ENCODE measurements at places on chromosomes 12 and 14.

DNA sequence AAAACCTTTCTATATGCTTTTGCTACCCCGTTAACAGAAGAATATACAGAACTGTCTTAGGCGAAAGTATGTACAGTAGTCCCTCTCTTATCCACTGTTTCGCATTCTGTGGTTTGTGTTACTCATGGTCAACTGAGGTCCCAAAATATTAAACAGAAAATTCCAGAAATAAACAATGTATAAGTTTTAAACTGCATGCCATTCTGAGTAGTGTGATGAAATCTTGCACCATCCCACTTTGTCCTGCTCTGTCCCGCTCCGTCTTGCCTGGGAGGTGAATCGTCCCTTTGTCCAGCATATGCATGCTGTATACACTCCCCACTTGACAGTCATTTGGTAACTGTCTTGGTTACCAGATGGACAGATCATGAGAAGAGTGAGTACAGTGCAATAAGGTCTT is 70.1 kb upstream of the STRN3 start:
- DNase-seq: peak; percentile 60

DNA sequence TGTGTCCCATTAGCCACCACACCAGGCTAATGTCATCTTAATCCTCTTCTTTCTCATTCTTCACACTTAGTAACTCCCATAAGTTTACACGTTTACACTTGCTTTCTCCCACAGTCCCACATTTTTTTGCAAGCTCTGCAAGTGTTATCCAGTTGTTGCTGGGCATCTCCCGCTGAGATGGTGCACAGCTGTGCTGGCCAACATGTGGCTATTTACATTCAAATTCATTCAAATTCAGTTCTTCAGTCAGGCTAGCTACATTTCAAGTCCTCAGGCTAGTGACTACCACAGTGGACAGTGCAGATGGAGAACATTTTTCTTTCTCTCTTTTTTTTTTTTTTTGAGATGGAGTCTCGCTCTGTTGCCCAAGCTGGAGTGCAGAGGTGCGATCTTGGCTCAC is 9.8 kb upstream of the TEAD4 start:
- no peak for DNase-seq

GRCh38 chr12:104935886-104936285 is 22.2 kb downstream of the SLC41A2 start:
- DNase-seq: no peak

GRCh38 chr12:12626471-12626870 is 14.8 kb downstream of the CREBL2 start:
- DNase-seq: no peak

DNA sequence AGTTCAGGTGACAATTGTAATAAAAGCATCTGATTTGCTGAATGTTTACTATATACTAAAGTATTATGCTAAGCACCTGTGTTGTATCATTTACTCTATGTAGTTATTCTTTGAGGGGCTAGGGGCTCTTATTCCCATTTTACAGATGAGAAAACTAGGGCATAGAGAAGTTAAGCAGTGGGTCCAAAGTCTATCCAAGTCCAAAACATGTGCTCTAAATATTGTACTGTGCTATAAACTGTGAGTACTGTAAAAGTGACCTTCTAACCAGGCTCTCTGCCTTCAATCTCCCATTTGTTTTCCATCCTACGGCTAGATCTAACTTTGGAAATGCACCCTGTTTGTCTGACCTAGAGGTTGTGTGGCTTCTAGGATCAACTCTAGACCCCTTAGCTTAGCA is 9.0 kb downstream of the ACVR1B start:
- no peak for DNase-seq

GRCh38 chr12:80192087-80192486 is 92.8 kb downstream of the OTOGL start:
- no peak for DNase-seq

GRCh38 chr12:6620137-6620884 is 13.1 kb upstream of the CHD4 start:
- peak; percentile 61 for DNase-seq

GRCh38 chr12:2959505-2960389 is 550 bp downstream of the TEAD4 start:
- DNase-seq: peak; percentile 76

GRCh38 chr14:29321646-29322045 is 555.1 kb downstream of the FOXG1 start:
- peak; percentile 74 for DNase-seq

DNA sequence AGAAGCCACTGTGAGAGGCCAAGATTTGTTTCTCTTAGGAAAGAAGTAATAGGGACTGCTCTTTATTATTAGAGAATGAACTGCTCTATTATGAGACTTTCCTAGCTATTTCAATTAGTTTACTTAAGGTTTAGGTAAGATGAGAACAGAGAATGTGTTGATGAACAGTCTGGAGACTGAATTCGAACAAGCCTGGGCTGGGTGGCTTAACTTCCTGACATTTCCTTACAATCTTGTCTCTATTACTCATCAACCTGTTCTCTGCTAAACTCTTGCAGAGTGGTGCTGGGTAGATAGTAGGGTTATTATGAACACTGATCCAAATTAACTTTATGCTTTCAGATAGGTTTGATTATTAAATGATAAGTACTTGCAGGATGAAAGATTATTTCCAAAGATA is 31.2 kb downstream of the SLC15A5 start:
- no peak for DNase-seq

DNA sequence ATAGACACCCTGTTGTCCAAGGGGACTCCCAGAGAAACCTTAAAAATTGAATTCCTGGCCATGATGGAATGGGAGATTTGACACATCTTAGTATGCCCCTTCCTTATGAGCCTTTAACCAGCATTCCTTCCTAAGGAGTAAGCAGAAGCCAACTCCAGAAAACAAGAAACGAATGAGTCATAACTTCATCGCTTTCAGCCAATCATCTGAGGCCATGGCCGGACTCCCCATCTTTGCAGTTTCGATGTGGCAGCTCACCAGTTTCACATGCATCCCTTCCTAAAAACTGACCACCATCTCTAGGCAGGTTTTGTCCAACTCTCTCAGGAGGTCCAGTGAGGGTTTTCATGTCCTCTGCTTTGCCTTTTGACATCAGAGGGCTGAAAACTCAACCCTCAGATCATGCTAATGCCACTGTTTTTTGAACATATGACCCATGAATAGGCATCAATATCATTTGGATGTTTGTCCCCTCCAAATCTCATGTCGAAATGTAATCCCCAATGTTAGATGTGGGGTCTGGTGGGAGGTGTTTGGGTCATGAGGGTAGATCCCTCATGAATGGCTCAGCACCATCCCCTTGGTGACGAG is 19.9 kb downstream of the DAAM1 start:
- DNase-seq: peak; percentile 67

DNA sequence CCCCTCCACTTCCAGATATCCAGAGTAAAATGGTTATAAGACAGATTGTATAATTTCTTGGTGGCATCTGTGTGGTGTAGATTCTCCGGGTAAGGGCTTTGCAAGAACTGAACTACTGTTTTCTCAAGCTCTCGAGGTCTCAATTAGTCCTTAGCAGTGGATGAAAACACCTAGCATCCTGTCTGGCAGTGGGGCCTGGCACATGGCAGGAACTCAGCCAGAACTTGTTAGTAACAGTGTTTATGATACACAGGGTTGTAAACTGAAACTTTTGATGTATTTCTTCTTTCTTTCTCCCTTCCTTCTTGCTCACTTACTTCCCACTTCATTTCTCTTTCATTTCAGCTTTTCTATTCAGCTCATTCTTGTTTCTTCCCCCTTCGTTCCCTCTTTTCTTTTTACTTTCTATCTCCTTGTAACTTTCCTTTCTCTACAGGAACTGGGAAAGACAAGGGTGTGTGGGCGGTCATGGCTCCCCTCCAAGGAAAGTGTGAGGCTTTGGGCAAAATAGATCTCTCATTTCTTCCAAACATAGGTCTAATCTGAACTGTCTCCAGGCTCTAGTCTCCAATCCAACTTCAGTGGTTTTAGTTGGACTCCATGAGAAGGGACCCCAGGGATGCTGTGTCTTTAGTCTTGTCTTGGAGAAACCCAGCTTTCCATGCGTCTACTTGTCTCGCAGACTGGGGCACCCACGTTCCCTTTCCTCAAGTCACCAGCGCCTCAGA is 159.7 kb downstream of the PAH start:
- no peak for DNase-seq

DNA sequence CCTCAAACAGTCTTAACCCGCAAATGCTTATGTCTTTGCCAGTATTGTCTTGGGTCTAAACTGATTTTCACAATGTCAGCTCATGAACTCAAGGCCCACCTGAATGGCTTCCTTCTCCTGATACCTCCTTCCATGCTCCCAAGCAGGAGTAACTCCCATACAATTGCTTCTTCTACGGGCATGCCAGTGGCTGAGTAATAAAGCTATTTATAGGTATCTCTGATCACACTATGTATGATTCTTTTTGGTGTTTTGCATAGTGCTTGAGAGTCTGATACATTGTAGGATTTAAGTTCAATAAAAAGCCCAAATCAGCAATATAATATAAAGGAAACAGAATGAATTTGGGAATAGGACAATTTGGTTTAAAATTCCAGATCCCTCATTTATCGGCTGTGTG is 235.0 kb upstream of the DCN start:
- no peak for DNase-seq

Measured in fibroblast of skin of right quadriceps (primary cell).